ENCODE measurements at places on chromosomes 4 and X. TPM values are rescaled to one million over a fixed set of nuclear protein-coding genes. Genes with fewer than 3 reads are reported as not detected.

The HSD17B13 gene
- total RNA-seq, result not detected

The RPL9 gene
- 1,620 TPM for total RNA-seq

The NAP1L3 gene
- 0.15 TPM for total RNA-seq

The FGFBP2 gene
- not detected for total RNA-seq

The DSPP gene
- total RNA-seq, result not detected

The RADX gene
- 2.2 TPM for total RNA-seq

The MMRN1 gene
- not detected for total RNA-seq

The DMD gene
- 19.3 TPM for total RNA-seq

The GPM6B gene
- 6.9 TPM for total RNA-seq

The FBXW7 gene
- 35.8 TPM for total RNA-seq

The H2BW2 gene
- not detected for total RNA-seq

The FGF13 gene
- 0.75 TPM for total RNA-seq
